ENCODE measurements at places on chromosomes 7 and 10.

DNA sequence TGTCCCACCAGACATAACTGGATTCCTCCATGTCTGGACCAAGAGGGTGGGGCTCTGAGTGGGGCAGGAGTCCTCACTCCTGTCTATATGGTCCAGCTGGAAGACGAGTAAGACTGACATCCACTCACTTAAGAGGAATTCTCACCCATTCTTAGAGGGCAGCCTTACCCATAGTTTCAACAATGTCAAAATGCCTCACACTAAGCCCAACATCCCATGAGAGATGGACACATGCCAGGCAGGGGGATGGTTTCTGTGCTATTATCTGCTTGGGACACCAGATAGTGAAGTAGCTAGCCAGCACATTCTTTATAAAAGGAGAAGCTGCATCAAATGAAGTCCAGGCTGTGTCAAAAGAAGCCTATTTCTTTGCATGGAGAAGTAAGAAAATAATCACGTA lies 4.7 kb upstream of the LANCL2 start:
- no peak for DNase-seq

DNA sequence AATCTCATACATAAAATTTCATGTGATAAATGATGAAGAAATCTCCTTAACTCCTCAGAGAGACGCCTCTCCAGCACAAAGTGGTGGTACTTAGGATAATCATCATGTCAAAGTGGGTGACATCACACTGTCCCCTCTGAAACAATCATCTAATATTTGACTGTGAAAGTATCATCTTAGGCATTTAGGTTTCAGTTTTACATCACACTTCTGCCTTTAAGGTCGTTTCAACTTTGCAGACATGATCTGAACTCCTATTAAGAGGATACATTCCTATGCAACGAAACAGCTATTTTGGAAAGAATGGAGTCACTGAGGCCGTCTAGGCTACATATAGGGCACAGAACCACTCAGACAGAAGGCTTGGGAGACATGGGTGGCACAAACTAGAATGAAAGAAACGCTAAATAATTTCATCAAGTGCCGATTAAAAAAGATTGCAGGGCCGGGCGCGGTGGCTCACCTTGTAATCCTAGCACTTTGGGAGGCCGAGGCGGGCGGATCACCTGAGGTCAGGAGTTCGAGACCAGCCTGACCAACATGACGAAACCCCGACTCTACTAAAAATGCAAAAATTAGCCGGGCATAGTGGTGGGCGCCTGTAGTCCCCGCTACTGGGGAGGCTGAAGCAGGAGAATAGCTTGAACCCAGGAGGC lies 2.0 kb downstream of the VOPP1 start:
- no peak for DNase-seq

GRCh38 chr10:28842321-28842720 lies 165.0 kb downstream of the BAMBI start:
- DNase-seq, result no peak

- DNase-seq, result no peak
Measured at GRCh38 chr7:144063710-144064109, 5.9 kb upstream of the OR2A25 start.

DNA sequence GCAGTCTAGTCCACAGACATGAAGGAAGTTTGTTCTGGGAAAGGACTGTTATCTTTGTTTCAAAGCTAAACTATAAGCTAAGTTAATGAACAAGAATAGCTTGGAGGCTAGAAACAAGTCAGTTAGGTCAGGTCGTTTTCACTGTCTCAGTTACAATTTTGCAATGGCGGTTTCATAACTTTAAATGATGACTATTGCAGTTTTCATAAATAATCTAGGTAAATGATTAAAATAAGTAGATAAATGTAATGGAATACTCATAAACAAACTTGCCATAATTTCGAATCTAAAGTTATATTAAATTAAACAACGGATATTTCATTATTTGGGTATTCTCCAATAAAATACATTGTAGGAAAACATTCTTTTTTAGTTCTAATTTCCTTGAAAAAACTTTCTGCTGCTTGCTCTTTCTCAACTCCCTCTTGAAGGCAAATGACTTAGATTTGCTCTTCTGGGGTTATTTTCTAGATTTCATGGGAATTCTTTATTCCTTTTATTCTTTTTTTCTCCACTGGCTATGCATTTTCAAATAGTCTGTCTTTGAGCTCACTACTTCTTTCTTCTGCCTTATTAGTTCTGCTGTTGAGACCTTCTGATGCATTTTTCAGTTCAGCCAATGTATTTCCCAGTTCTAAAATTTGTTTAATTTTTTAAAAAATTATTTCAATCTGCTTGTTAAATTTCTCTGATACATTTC lies 103.8 kb upstream of the APBB1IP start:
- DNase-seq, result no peak

- no peak for DNase-seq
Measured at GRCh38 chr7:157096286-157097055, 42.3 kb upstream of the UBE3C start.

- no peak for DNase-seq
Measured at GRCh38 chr10:43997330-43997729, 348.6 kb upstream of the ZNF32 start.

GRCh38 chr10:68099736-68100135 lies 9.6 kb upstream of the MYPN start:
- no peak for DNase-seq

- DNase-seq, result no peak
Measured at GRCh38 chr10:63120554-63120953, 12.6 kb upstream of the NRBF2 start.

DNA sequence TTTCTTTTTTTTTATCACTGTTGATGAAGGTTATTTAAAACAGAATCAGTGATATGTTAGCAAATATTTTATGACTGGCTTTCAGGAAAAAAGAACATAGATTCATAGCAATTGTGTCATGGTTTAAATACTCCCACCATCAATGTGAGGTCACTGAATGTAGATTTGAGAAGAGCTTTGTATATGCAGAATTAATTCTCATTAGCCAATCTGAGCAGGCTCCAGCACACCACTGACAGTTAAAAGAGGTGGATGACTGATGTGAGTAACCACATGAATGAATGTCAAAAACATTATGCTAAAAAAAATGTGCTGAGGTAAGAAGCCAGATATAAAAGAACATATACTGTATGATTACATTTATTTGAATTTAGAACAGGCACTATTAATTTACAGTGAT lies 174.8 kb upstream of the KAT6B start:
- no peak for DNase-seq

DNA sequence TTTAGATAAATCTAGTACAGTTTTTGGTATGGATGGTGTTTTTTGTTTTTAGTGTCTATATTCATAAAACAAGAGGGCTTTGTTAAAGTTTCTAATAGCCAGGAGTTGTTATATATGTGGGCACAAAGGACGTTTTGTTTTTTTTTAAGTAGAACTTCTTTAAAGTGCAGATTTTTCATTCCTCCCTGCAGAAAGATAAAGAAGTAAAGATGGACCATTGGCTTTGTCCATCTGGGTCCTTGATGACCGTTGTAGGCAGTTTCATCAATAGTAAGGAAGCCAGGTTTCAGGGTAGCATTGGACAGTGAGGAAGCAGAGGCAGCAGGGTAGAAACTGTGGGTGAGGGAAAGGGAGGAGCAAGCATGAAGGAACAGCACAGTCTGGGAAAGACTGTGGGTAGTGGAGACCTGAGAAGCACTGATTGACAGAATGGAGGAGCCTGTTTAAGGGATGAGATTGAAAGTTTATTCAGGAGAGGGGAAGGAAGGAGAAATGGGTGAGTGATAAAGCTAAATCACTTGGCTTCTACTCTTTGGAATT lies 5.3 kb downstream of the CALU start:
- DNase-seq, result no peak
